ENCODE measurements at places on chromosomes 3 and 15. TPM values are rescaled to one million over a fixed set of nuclear protein-coding genes. Genes with fewer than 3 reads are reported as not detected.
A peak's percentile ranks its signal among the peaks of the same experiment; 100 is the strongest.

The GABRR3 gene
- polyA plus RNA-seq, result not detected

The CNTN4 gene
- 1.7 TPM for polyA plus RNA-seq

GRCh38 chr3:71997066-71997653 is 212.2 kb upstream of the PROK2 start:
- no peak for DNase-seq

The PHLDB2 gene
- 9.0 TPM for polyA plus RNA-seq

- no peak for DNase-seq
Observed at GRCh38 chr15:45729141-45729540, 94.3 kb downstream of the SQOR start.

The GOLGA6L7 gene
- not detected for polyA plus RNA-seq

The PAK6 gene
- 0.47 TPM for polyA plus RNA-seq

DNA sequence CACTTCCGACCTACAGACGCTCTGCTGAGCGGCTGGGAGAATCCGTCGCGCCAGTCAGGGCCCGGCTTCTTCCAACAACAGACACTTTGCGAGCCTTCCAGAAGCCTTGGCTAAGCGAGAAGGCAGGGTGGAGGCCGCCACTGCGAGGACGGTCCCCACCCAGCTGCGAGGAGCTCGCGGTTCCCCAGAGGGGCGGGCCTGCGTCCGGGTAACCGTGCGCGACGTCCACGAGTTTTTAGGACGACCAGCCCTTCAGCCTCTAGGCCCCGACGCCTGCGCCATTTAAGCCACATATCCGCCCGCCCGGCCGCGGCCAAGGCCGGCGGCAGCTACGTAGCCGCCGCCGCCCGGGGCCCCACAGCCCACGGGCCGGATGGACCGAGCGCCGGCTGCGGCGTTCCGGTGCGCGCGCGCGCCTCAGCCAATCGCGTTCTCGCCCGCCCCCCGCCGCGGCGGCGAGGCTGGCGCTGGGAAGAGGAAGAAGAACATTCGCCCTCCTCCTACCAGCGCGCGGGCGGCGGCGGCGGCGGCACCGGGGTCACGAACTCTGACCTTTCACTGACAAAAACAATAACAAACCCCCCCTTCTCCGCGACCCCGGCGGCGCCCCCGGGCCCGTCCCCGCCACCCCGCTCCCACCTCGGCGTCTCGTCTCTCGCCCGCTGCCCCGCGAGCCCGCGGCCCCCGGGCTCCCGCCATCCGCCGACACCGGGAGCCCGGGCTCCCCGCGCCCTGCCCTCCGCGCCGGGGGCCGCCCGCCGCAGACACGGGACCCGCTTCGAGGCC is at the start of gene NR2C2:
TSS of gene NR2C2 (plus strand) at position 484 of the 786 bp plus-strand sequence. CDS start 56,332 bp downstream, outside the sequence.
- DNase-seq, result peak; percentile 89

DNA sequence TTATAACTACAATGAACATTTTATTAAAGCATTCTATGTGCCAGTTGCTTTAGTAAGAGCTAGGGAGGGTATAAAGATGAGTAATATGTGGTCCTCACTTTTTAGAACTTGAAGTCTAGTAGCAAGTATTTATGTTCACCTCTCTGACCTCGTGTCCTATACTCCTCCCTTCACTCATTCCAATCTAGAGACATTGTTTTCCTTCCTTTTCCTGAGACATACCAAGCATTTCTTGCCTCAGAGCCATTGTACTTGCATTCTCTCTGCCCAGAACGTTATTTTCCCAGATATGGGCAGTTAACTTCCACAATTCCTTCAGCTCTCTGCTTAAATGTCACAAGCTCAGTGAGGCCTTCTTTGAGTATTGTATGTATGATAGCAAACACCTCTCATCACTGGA is 408.6 kb downstream of the PDCD6IP start:
- DNase-seq, result no peak

DNA sequence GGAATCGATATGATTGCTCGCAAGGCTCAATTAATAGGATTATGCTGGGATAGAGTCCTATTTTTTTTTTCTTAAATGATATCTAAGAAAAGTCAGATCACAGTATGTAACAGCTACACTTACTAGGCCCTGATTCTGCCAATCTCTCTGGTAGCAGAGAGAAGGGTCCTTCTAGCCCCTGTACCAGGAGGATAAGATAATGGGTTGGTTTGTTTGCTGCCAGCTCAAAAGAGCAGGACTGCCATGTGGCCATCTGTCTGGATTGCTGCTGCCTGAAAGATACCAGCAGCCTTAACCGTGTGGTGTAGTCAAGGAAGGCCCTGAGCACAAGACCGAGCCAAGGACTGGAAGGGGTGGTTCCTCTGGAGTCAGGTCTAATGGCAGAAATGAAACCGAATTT is 236.4 kb downstream of the KLF13 start:
- DNase-seq, result no peak
